M059J (cell line): ENCODE measurements at places on chromosomes 12 and 14. TPM values are rescaled to one million over a fixed set of nuclear protein-coding genes. Genes with fewer than 3 reads are reported as not detected.

DNA sequence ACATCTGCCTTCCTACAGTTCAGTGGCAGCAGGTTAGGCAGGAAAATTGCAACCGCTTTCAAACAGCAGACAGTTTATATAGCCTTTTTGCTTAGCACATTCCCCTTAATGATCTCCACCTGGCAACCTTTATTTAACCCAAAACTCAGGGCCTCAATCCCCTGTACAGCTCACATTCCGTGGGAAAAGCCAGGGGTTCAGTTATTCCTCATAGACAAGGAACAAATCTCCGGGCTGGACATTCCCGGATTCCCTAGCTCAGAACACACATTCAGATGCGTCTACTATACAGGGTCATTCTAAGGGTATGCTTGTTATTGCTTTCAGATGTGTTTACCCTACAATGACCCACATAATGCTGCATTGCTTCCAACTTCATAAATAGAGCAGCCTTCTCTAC lies 73.8 kb upstream of the DCN start:
- no peak for DNase-seq

SMIM41 gene
- total RNA-seq = not detected in 2 replicates

GYS2 gene
- not detected in 2 replicates for total RNA-seq

- DNase-seq = peak; percentile 33
These were observed 138.5 kb downstream of the CCER1 start for GRCh38 chr12:90816353-90817089.

GRCh38 chr12:81249976-81250375 lies 172.1 kb downstream of the ACSS3 start:
- no peak for DNase-seq

GRCh38 chr12:124395986-124396385 lies 101.1 kb downstream of the RFLNA start:
- no peak for DNase-seq

PLCZ1 gene
- total RNA-seq = not detected in 2 replicates

DNA sequence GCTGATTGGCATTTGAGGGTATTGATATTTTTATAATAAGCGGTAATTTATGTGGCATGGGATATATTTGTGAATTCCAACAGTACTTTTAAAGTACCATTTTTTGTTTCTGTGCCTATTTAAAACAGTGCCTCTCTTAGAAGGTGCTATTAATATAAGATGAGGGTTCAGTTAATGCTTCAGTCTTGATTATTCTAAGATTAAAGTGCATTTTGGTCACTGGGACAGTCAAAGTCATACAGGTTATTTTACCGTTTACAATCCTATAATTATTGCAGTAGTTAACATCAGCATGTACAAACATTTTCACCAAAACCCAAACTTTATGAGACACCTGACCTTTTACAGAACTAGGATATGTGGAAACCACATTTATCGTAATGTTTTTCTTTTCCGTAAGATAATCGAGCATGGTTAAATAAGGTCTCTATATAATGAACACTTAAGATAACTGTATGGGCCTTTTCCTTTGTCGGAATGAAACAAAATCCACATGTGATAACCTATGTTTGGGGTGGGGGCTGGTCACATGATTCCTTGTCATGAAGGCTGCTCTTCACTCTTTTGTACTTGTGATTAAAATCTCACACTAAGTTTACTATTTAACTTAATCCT lies 37.7 kb upstream of the DNM1L start:
- no peak for DNase-seq

DNA sequence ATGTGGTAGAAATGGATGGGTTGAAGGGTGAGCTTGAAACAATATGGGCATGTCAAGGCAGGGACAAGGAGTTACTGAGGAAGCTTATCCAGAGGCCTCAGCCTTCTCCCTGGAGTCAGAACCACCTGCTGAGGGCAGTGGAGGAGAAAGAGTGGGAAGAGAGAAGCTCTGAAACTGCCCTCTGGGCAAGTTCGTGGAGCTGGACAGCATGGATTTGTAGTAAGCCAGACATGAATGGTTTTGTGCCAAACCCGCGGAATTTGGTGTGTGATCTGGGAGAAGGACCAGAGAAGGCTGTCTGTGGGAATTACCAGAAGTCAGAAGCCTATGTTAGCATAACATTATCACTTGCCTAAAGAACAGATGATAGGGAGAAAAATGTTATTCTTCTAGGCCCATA lies 164.8 kb downstream of the SLC41A2 start:
- peak; percentile 97 for DNase-seq

ADSS1 gene
- total RNA-seq = 0.05 and 0.84 TPM in 2 replicates

DNA sequence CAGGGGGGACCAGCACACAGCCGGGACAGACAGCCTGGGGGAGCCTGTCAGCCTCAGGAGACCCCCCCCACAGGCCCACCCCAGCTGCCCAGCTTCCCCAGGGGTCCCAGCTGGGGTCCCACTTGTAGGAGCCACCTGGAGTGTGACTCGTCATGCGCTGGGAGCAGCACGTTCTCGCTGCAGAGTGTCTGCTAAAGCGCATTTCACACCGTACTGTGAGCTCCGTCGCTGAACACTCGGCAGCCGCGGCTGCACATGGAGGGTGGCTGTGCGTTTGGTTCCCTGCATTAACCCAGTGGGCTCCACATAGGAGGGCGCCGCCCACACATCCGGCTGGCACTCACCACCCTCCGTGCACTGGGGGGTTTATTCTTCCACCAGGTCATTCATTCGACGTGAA lies 56.7 kb downstream of the FBRSL1 start:
- DNase-seq = no peak

DNA sequence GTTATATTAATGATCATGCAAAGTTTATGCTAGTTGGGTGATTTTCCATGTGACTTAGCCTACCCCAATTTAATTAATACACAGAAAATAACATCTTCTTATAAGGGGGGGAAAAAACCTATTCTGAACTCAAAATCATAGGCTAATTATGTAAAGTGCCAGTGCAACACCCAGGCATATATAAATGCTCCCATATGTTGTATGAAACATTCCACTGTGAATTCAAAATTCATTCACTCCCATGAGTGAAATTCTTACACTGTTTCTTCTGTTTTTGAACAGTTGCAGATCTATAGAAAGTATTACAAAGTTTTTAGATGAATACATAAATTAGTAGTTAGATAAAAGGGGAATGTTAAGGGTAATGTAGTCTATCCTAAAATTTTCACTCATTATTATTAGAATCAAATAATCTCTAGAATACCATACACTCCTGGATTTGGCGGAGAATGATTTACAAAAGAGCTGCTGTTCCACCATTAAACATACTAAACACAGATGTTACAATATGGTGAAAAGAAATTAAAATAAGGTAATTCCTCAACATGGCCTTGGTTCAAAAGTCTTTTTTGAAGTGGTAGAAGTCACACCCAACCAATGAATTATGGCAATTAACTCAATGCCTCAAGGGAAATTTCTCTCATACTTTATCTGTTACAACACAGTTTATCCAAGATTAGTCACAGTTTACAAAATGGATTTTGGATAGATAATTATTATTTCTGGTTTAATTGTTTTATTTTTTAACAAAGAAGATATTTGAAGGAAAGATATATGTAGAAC lies 454.1 kb upstream of the FLRT2 start:
- no peak for DNase-seq

- peak; percentile 37 for DNase-seq
These were observed 50.9 kb upstream of the BCL2L14 start for GRCh38 chr12:12019881-12020280.

TMEM52B gene
- 0.37 and 1.2 TPM in 2 replicates for total RNA-seq

DNA sequence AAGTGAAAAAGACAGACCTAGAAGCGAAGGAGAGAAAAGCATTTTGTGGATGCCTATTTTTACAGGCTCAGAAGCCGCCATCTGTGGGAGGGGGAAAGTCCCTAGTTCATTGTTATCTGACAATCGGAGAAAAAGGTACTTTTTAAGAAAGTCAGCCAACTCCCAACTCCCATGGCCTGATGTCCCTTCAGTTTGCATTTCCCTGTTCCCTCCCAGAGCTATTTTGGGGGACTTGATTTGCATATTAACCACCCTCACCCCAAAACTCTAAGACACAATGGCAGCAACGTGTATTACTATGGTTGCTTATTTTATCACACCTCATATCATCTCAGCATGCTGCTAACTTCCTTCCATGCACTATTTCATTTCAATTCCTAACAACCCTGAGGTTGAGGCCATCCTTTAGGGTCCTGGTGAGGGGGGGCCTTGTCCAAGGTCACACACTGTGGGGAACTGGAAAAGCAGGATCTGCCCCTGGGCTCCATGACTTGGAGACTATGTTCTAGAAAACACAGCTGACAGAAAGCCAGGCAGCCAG lies 18.7 kb downstream of the HVCN1 start:
- DNase-seq = no peak

DNA sequence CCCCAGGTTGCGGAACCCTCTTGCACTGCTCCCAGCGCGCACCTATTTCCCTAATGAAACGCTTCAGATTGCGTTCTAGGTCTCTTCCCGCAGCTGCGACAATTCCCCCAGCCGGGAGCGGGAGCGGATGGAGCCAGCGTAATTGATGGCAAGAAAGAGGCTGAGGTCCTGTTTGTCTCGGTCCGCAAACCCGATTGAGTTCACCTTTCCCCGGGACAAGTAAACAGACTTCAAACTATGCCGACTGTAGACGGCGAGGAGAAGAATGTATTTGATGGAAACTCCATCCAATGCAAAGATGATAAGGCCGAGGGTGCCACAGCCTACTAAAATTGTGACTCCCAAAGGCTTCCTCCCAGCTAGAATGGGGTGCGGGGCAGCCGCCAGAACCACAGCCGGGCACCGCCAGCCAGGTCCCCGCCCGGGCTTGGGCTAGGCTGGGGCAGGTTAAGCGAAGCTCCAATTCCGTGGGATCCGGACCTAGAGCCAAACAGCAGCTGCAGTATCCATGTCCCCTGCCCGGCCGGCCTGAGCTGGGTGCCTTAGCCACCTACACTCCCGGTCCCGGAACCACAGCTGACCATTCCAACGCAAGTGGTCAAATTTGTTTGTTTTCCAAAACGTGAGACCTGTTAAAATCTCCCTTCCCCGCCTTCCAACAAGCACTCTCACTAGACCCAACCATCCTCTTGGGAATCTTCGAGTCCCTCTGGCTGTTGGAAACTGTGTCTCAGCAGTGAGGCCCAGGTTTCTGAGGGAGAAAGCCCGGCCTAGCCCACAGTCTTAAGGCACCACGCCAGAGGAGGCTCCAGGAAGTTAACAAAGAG lies 5.5 kb downstream of the NKX2-1 start:
- no peak for DNase-seq

DNA sequence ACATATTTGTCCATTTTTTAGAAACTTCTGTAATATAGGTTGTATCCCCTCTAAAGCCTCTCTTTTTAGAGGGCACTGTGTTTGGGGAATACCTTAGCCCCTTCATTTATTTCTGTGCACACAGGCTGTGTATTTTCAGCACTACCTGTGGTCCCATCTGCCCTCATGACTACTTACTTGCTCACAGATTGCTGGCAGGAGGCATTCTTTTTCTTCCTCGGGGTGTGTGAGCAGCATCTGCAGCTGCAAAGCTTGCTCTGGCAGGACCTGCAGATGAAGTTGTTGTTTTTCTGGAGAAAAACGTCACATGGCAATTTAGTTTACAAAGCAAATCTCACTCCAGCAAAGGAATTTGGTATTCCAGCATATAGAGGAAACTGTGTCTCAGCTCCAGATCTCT lies 24.3 kb downstream of the ANG start:
- no peak for DNase-seq

GRCh38 chr12:129312048-129312447 lies 458.8 kb downstream of the GLT1D1 start:
- DNase-seq = no peak
